ENCODE measurements at places on chromosomes 12 and 14.

DNA sequence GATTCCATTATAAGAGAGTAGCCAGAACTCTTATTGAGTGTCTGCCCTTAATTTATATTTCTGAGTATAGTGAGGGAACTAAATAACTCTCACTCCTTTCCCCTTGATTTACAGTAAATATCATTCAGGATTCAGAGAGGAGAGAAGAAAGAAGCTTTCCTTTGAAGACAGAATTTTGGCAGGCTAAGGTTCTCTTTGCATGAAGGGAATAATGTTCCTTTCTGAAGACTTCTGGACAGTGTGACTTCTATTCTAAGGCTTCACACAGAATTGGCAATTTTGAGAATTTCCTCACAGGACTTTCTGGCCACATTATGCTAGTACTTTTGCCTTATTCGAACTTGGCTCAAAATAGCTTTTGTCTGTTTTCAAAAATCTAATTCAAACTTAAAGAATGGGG lies 352.2 kb upstream of the FBXO33 start:
- no peak for DNase-seq

GRCh38 chr12:29796823-29797263 lies 13.1 kb upstream of the TMTC1 start:
- DNase-seq, result peak; percentile 89

DNA sequence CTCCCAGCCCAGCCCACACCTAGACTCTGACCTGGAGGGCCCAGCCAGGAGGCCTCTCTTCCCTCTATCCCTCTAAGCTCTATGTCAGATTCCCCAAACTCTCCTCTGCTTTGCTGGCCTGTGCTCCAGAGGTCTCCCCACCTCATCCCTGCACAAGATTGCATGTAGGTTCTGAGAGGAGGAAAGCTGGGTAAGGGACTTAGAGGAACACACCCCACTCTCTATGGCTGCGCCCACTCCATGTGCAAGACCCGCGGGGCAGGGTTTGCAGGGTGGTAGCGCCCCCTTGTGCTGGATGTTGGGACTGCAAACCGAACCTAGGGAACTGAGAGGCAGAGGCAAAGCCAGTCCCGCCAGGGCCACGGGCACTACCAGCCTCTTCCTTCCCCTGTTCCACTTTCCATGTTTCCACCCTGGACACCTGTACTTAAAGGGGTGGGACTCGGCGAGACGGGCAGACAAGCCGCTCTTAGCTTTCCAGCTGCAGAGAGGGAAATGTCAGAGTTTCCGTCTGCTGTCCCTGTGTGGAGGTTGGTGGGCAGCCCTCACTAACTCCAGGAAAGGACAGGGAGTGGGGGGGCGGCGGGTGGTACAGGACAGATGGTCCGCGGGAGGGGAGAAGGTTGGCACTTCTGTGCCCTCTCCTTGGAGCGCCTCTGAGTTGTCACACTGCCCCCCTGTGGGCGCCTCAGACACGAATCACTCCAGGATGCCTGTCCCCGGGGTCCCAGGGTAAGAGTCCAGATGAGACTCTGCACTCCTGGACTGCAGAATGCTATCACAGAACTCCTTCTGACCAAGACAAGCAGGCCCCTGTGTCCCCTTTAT lies 16.8 kb downstream of the MMP14 start:
- peak; percentile 81 for DNase-seq

DNA sequence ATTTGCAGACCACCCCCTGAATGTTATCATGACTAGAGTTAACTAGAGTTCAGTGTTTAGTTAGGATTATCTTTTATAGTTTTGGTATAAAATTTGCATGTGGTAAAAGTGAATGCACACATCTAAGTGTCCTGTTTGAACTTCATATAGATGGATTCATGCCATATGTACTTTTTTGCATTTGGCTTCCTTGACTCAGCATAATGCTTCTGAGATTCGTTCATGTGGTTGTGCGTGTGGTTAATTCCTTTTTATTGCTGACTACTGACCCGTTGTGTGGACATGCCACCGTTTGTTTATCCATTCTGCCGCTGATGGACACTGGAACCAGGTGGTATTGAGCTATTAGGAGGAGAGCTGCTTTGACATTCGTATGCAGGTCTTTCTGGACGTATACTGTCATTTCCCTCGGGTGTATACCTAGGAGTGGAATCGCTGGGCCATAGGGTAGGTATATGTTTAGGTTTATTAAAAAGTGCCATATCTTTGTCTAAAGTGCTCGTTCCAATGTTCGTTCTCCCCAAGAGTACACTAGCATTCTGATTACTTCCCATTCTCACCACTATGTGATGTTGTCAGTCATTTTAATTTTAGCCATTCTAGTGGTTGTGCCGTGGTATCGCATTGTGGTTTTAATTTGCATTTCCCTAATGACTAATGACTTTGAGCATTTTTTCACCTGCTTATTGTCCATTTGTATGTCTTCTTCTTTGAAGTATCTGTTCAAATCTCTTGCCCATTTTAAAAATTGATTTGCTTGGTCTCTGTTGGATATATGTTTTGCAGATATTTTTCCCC lies 37.7 kb downstream of the RIN3 start:
- DNase-seq, result no peak

DNA sequence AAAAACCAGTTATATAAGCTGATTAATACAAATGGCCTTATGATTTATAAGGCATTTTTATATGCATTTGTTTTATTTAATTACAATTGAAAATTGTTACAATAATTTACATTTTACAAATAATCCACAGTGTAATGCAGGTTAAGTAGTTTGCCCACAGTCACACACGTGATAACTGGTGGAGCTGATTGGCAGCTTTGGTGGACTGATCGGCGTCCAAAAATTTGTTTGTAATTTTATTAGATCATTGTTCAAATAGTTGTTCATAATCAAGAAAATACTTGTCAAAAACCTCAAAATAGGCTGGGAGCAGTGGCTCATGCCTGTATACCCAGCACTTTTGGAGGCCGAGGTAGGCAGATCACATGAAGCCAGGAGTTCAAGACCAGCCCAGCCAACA lies 59.7 kb downstream of the AEBP2 start:
- no peak for DNase-seq

DNA sequence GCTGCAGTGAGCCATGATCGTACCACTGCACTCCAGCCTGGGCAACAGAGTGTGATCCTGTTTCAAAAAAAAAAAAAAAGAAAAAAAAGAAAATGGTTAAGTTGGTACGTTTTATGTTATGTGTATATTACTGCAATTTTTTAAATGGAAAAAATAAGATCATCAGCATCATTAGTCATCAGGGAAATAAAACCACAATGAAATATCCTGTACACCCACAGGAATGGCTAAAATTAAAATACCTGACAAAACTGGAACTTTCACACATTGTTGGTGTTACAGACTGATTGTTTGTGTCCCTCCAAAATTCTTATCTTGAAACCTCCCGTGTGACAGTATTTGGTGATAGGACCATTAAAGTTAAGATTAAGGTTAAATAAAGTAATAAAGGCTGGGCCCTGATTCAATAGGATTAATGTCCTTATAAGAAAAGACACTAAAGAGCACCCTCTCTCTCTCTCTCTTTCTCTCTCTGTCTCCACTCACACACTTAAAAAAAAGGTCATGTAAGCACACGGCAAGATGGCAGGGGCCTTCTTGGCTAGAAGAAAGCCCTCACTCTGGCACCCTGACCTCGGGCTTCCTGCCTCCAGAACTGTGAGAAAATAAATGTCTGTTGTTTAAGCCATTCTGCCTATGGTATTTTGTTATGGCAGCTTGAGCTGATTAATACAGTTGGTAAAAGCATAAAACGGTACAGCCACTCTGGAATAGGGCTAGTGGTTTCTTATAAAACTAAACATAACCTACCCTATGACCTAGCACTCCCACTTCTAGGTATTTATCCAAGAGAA lies 48.3 kb upstream of the ZFP36L1 start:
- DNase-seq, result peak; percentile 41

DNA sequence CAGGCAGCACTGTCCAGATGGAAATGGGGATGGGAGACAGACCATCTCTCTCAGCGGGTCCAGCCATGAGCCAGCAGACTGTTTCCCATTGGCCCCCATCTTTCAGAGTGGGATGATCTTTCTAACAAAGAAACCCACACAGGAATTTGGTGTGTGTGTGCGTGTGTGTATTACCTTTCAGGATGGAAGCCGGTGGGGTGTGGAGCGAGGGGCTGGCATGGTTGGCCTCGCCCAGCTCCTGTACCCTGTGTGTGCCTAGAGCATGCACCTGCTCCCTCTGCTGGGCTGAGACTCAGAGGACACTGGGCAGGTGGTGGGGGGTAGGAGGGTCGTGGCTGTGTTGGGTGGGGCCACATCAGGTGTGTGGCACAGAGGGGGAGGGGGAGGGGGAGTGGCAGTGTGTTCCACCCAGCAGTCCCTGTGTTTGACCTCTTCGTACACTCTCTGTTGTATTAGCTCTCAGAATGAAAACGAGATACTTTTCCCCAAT lies 33.0 kb upstream of the TSPAN9 start:
- DNase-seq, result no peak

- DNase-seq, result no peak
Measured at GRCh38 chr12:102118874-102119273, 1.0 kb downstream of the NUP37 start.

DNA sequence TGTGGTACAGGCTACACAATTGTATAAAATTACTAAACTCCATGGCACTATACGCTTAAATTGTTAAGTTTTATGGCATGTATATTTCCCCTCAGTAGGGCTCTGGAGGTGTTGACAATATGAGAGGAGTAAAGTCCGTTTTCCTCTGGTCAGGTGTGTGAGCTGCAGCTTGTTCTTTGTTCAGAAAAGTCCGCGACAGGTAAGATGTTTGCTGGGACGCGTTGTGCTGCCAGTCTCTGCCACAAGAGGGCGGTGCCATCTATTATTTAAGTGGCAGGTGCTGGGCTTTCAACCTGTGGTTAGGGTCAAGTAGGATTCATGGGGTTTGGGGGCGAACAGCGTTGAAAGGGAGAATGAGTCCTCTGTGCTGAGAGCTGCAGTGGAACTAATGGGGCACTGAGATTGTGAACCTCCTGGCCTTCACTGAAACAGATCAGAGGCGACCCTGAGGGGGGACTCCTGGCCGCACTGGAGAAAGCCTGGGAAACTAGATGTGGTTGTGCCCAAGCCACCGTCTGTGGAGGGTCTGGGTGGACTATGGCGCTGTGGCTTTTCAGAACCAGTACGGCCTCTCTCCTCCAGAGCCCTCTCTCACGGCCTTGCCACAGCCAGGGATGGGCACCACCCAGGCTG lies 179.0 kb downstream of the SLC15A4 start:
- DNase-seq, result no peak

DNA sequence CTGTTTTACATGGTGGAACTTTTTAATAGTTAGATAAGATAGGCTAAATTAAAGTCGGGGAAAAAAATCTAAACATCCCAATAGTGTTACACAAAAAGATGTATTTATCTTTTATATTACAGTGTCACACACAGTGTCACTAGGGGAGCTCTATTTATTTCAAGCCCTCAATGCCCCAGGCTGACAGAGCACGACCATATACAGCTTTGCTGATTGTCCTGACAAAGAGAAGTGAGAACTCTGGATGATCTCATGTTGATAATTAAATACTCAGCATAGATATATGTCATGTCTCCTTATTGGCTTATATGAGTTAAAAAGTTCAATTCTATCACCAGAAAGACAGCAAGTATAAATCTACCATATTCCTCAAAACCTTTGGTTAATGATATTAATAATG lies 594.3 kb downstream of the LRFN5 start:
- DNase-seq, result no peak

DNA sequence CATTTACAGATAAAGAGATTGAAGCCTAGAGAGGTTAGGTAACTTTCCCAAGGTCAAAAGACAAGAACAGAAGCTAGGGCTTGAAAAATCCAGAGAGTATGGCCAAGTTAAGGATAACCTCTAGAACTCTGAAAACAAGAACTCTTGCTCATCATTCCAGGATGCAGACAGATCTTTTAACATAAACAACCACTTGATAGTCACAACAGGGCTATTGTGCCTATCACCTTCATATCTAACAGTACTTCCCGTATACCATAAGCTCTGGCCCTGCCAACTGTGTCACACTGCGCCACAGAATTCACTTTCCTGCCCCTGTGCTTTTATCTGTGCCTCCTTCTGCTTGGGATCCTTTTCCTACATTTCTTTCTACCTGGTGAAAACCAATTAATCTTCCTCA lies 18.2 kb downstream of the ERP29 start:
- no peak for DNase-seq

DNA sequence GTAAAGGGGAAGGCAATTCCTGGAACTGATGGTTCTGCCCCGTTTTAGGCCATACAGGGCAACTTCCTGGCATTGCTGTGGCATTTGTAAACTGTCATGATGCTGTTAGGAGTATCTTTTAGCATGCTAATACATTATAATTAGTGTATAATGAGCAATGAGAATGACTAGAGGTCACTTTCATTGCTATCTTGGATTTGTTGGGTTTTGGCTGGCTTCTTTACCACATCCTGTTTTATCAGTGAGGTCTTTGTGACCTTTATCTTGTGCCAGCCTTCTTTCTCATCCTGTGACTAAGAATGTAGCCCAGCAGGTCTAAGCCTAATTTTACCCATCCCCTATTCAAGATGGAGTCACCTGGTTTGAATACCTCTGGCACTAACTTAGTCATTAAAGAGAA lies 51.2 kb downstream of the TESPA1 start:
- DNase-seq, result no peak

GRCh38 chr14:67533754-67534085 lies 630 bp downstream of the PLEKHH1 start:
- no peak for DNase-seq
